NCI-H2107 (cell line): ENCODE measurements at places on chromosomes 5 and 9.

DNA sequence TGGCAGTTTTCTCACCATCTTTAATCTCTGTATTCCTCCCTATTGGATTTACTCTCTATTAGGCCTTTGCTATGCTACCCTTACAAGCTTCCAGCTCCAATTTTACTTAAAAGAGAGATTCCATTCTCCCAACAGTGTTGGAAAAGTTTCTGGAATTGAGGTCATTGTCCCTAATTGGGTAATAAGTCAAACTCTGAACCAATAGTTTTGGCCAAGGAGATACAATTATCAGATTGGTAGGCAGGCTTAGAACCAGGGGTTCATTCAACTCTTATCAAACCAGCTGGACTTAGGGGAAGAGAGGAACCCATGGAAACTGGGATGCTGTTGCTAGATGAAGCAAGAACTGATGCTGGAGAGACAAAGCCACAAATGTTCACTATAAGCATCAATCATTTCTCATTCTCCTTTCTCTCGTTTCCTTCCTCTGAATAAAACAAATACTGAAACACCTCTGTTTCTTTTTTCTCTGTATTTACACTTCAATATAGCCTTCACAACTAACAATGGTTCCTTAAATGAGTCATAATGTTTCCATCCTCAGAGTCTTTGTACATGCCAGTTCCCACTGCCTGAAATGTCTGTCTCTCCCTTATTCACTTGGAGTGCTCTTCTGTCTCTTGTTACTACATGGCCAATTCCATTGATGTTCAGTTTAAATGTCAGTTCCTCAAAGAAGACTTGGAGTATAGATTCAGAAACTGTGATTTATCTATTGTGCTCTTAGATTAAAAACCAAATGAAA, 587.3 kb downstream of the GABRG2 start:
- DNase-seq, result no peak

DNA sequence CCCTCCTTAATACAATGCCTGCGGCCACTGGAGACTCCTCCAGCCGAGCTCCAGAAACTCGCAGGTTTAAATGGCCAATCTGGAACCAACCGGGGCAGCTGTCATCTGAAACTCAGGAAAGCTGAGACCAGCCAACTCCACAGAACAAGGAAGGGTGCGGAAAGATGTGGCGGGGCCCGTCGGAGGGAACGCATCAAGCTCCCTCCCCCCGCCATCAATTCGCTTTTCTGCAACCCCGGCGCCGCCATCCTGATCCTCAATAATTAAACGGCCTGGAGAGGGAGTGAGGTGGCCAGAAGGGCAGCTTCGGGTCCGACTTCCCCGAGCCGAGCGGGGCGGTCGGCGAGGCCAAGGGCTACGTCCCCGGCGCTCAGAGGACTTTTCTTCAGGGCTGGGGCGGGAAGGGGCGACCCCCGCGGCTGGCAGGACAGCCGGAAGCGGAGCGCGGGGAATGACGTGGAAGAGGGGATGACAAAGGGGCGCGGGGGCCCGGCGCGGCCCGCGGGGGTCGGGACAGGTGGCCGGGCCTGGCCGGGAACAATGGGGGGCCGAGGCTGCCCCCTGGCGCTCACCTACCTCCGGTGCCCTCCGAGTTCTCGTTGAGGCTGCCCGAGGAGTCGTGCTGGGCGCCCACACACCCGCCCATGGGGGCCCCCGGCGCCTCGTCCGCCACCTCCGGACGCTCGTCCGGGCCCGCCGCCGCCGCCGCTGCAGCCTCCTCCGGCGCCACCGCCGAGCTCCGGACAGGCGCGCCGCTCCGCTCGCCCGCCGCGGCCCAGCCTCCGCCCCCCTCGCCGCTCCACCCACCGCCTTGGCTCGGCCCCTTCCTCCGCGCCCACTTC, at the start of gene UBTD2:
TSS of gene UBTD2 (minus strand) at position 745 of the 842 bp plus-strand sequence. CDS start at position 646, 99 bp downstream.
- DNase-seq, result peak; percentile 25

- no peak for DNase-seq
These were observed 33.6 kb downstream of the PDE6A start for GRCh38 chr5:149911031-149911430.

DNA sequence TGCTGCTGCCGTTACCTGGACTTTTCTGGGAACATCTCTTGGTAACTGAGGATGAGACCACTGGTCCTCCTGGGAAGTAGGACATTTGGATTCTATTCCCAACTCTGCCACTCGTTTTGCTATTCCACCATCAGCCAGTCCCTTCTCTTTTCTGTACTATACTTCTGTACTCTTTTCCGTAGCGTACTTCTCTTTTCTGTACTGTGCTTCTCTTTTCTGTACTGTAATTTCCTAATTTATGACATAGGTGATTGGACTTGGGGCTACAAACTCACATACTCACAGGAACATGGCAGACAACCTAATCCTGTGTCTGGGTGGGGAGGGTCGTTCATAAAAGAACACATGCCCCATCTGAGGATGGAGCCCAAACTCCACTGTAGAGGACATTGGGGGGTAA, 335.3 kb upstream of the PANK3 start:
- DNase-seq, result no peak

DNA sequence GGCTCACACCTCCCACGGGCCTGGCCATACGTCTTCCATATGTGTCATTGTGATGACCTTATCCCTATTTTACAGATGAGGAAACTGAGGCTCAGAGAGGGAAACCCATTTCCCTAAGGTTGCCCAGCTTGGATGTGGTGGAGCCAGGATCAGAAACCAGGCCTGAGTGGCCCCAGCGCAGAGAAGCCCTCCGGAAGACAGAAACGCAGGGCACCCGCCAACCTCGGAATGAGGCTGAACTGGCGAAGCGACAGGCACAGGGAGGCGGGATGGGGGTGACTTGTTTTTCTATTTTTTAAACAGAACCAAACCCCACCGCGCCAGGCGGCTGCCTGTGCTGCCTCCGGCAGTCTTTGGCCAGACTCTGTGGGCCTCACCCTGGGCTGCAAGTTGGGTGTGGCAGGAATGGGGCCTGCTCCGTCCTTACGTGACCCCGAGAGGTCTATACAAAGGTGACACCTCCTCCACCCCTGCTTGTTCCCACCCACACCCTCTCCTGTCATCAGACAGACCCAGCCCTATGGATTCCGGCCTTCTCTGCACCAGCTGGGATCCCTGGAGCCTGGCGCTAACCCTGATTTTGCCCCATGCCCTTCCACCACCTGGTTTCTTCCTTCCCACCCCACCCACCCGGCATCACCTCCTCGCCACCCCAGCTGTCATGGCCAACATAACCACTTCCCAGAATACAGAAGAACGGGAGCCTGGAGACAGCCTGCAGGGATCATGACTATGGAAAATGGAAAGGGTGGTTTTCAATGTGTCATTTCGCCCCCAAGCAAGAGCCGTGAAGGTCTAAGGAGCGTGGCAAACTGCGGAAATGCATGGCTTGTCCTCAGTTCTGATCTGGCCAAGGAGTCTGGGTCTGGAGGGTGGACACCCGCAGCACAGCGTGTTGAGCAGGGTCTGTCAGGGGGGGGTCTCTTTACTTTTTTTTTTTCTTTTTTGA, 23.6 kb downstream of the PLPP7 start:
- no peak for DNase-seq

DNA sequence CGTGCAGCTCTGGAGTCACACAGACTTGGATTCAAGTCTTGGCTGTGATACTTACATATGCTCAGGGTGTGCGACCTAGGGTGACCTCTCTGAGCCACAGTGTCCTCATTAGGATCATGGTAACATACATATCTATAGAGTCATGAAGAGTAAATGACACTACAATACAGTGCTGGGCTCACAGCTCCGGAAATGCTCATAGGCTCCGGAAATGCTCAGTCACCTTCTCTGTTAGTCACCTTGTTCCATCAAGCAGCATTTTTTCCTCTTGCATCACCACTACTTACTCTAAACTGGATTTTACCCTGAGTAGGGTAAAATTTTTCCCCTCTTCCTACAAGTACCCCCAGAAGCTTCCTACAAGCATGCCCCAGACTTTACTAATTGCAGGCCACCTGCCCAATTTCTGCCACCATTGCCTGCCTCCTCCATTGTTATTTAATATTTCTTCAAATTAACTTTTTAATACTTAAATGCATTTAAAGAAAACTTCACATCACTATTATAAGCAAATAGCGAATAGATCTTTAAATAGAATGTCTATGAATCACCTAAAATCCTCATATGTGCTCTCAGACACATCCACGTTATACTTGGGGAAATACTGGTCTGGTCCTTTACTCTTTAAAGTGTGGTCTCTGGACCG, 147.6 kb upstream of the SPRY4 start:
- DNase-seq, result no peak

DNA sequence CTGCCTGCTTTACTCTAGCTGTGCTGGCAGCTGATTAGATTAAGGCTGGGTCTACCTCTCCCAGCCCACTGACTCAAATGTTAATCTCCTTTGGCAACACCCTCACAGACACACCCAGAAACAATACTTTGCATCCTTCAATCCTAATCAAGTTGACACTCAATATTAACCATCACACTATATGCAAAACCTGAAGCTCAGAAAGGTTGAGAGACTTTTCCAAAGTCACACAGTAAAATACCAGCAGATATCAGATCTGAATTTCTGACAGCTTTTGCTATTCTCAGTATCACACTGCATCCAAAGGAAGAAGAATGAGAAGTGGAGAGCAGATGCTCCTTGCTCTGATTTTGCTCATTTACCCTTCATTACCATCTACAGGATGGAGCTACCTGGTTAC, 114.9 kb upstream of the RANBP3L start:
- no peak for DNase-seq

- DNase-seq, result no peak
These were observed 234.6 kb downstream of the CDK5RAP2 start for GRCh38 chr9:120345379-120345778.

DNA sequence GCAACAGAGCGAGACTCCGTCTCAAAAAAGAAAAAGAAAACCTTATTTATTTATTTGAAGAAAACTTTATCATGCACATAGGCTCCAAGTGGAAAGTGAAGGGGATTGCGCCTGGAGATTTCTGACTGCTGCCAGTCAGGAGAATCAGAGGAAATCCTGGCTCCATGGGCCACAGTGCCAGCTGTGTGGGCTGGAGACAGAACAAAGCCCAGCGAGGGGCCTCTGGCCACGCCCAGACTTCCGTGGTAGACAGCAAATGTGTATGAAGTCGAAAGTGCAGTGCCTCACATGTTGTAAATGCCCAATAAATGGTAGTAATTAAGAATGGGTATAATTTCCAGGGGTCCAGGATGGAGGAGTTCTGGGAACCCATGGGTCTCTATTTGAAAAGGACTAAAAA, 75.8 kb upstream of the WWC1 start:
- no peak for DNase-seq

DNA sequence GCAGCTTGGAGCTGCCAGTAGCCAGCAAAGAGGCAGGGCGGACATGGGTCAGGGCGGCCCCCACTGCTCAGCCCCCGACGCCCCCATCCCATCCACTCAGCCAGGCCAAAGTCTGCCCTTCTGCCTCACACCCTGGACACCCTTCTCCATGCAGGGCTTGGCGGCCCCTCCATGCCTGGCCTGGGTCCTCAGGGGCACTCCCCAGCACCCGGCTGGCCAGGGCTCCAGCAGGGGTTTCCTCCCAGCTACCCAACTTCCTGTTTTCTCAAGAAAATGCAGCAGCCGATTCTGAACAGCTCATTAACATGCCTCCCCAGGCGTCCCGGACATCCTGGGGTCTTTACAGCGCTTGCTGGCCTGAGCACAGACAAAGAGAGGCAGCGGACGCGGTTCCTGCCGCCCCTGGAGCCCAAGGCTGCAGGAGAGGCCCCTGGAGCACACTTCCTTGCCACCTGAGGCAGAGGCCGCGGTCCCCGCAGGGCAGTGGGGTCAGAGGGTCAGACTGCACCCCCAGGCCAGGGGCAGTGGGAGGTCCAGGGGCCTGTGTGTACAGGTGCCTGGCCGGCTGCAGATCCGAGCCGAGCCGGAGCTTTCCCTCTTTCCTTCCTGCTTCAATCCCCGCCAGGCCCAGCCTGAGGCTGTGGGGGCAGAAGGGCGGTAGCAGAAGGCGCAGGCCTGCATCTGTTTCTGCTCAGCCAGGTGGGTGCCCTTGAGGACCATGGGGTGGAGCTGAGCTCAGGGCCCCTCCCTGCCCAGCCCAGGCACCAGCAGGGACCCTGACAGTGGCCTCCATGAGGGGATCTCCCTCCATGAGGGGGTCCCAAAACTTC, 18.7 kb upstream of the NRARP start:
- DNase-seq, result no peak

- no peak for DNase-seq
These were observed 221.1 kb downstream of the MAN2A1 start for GRCh38 chr5:109910874-109911273.

DNA sequence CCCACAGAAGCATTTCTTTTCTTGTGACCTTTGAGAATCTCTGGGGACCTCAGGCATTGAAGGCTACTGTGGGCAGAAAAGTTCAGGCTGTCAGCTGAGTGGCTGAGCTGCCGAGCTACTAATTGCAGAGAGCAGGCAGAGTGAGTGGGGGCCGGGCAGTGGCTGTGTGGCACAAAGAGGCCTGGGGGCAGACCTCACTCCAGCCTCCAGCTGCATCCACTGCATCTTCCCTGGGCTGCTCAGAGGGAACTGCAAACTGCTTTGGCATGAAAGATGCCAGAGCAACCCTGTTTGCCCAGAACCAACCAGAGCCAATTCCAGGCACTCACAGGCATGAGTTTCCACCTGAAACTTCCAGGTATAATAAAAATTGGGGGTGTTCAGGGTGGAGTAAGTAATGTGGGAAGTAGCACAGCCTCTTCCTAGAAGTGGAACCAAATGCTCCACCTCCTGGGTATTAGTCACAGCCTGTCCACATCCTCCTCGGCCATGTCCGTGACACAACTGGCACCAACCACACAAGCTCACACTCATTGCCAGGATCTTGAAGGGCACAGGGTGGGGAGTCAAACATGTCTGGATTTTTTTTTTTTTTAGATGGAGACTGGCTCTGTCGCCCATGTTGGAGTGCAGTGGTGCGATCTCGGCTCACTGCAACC, 548.9 kb downstream of the BNC2 start:
- no peak for DNase-seq

DNA sequence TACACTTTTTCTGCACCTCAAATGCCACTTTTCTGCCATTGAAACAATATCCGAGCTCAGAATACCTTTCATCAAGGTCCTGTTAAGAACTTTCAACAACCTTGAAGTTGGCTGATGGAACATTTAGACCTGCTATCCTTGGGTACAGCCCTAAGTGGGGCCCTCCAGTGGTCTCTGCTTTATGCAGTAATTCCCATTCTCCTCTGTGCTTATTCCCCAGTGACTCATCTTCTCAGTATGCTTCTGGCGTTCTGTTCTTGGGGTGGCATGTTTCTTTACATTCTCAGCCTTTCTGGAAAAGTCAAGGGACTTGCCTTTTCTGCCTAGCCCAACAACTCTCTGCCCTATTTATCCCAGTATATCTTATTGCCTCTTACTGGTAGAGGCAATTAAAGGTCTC, 7.1 kb downstream of the ANP32B start:
- DNase-seq, result no peak

DNA sequence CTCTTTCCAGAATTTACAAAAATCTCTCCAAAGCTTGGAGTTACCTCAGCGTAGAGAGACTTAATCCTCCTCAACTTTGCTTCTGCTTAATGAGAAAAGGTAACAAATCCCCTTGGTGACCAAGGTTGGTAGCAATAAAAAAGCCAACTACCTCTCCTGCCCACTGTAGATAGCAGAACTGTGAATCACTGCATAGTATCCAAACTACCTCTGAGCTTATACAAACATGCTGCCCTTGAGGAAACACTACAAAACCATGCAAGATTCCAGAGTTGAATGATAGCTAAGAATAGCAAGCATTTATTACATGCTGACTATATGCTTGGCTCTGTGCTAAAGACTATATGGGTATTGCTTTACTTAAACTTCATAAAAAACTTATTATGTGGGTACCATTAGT, 2.8 kb upstream of the ADAMTS12 start:
- DNase-seq, result no peak

- DNase-seq, result no peak
These were observed 18.2 kb downstream of the SPACA9 start for GRCh38 chr9:132896906-132897305.
